A673 (cell line): ENCODE measurements at places on chromosomes 5 and 9. TPM values are rescaled to one million over a fixed set of nuclear protein-coding genes. Genes with fewer than 3 reads are reported as not detected.

DNA sequence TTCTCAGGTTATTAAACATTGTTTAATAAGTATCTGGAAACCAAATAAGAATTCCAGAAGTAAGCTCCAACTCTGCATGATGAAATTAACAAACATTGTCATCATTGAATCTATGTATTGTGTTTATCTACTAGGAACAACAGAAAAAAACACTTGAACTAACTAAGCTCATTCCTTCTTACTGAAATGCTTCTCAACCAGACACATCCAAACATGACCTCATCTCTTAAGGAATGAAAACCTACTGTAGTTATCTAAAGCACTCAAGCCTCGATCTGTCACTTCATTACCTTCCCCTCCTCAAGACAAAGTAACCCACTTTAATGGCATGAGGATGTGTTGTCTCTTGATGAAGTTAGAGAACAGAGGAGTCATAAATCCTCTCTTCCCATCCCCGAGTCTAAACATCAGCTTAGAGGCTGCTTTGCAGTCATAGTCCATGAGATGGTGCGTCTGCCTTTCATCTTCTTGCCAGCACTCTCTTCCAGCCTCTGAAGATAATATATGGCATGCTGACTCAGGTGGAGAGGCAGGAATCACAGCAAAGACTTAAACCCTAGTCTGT is 86.5 kb downstream of the CEMIP2 start:
- DNase-seq = peak; percentile 4

DNA sequence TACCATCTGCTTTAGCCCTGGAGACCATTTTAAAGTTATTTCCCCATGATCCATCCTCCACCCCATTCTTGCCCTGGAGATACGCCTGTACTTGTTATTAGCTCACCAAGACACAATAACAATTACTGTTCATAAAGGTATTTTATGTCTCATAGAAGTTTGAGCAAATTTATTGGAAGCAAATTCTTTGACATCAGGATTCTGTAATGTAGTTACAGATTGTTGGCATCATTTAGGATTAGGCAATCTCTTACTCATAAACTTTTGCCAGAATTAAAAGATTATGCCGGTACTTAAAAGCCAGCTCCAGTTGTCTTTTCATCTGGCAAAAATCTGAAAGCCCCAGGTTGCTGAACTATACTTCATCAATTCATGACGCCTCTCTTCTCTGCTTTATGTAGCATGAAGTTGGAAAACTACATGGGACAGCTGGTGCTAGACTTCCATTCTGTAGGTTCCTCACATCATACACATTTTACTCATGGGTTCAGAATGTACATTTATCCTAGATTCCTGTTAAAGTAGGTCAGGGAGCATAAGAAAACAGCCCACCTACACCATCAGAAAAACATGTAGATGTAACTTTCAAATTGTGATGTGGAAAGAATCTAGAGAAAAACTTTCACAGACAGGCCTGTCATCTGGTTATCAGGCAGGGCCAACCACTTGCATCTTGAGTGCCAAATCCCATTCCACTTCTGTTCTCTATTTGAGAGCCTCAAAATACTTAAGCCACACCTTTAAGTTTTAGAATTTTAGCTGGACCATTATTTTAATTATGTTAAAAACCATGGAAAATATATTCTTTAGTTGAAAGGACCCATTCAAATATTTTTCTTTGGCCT is 14.0 kb downstream of the ATP10B start:
- no peak for DNase-seq

DNA sequence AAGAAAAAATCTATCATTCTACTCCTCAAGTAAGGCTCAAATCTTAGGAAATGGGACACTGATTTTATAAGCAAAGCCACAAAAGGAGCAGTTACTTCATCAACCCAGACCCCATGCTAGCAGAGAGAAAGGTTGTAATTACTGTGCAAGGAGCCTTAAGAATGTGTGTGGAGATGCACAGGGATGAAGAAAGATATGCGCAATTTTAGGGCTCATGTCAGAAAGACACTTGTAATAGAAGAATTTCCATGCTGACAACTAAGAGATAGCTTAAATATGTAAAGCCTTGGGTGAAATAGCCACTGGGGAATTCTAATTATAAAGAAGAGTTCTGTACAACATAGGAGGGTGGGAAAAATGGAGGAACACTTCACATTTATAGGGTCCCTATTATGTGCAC is 141.8 kb downstream of the CRB2 start:
- DNase-seq = peak; percentile 4

- DNase-seq = no peak
Observed at GRCh38 chr9:20823051-20823450, 139.0 kb downstream of the FOCAD start.

GRCh38 chr5:80255811-80256712 is at the start of gene SERINC5:
TSS of gene SERINC5 (minus strand) at chr5:80256048. CDS start at chr5:80255922, 126 bp downstream.
- peak; percentile 88 for DNase-seq

DNA sequence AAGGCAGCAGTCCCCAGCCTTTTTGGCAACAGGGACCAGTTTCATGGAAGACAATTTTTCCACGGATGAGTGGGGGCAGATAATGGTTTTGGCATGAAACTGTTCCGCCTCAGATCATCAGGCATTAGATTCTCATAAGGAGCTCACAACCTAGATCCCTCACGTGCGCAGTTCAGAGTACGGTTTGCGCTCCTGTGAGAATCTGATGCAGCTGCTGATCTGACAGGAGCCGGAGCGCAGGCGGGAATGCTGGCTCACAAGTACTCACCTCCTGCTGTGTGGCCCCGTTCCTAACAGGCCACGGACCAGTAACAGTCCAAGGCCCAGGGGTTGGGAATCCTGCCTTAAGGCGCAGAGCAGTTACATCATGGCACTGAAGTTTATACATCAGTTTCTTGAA is 3.3 kb upstream of the BRD3 start:
- no peak for DNase-seq

DNA sequence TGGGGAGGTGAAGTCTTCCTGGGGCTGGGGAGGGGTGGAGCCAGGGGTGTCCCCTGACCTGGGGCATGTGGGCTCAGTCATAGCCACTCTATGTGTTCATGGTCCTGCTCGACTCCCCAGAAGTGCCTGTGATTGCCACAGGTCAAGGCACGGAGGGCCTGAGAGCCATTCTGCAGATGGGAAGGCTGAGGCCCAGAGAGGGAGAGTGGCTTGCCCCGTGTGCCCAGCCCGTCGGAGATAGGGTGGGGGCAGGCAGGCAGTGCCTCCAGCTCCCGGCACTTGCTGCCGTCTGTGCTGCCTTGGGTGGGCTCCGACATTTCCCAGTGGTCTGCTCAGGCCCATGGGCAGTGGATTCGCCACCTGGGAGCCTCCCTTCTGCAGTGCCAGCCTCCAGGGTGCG is 74.0 kb downstream of the RXRA start:
- no peak for DNase-seq

- peak; percentile 33 for DNase-seq
Observed at GRCh38 chr9:29297592-29297991, 1724.3 kb upstream of the C9orf72 start.

GRCh38 chr9:94805585-94805984 is 79.1 kb downstream of the AOPEP start:
- DNase-seq = peak; percentile 81

DNA sequence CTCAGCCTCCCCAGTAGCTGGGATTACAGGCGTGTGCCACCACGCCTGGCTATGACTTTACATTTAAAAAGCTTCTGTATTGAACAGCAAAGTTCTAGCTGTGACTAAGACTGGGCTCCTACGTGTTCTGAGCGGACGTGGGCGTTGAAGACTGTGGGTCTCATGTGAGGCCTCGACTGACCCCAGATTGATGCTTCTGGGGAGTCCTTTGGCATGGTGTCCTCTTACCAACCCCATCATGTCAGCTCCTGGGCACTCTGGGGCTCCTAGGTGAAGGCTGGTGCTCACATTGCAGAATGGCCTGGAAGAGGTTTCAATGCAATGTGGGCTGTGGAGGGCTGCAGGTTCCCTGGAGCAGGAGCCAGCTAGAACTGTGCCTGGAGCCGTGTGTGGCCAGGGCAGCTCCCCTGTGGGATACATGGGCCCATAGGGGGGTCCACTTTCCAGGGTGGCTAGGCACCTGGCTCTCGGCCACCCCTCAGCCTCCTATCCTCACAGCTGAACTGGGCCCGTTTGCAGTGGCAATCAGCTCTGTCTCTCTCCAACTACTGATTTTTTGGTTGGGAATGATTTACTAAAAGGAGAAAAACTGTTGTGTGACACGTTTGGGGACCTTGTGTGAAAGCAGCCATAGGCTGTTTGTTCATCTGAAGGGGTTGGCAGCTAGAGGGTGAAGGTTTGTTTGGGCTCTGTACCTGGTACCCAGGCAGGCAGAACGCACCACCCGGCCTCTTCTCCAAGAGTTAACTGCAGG is 29.7 kb downstream of the SLC25A25 start:
- DNase-seq = no peak

- peak; percentile 24 for DNase-seq
Observed at GRCh38 chr5:170503990-170504596, at the start of gene KCNIP1. TSS of gene KCNIP1 (plus strand) at chr5:170504020.

DNA sequence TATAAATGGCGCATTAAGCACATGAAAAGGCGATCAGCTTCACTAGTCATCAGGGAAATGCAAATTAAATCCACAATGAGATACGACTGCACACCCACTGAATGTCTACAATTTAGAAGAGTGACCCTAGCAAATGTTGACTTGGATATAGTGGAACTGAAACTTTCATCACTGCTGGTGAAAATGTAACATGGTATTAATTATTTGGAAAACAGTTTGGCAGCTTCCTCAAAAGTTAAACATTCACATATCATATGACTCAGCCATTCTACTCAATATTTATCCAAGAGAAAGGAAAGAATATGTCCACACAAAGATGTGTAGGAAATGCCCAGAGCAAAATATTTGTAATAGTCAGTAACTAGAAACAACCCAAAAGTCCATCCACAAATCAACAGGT is 146.5 kb downstream of the LPAR1 start:
- DNase-seq = peak; percentile 80

DNA sequence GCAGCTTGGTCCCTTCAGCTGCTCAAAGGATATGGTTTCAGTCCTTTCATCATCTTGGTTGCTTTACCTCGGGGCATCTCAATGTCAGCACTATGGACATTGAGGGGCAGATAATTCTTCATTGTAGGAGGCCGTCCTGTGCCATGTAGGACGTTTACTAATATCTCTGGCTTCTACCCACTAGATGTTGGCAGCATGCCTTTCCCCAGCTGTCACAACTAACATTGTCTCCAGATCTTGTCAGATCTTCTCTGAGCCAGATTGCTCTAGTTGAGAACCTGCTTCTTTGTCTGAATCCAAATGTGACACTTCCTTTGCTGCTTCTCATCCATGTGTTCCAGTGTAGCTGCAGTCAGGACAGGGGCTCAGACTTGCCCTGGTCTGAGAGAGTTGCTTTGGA is 10.3 kb downstream of the PTPA start:
- DNase-seq = peak; percentile 40

- DNase-seq = no peak
Observed at GRCh38 chr5:2147504-2148311, 265.0 kb upstream of the IRX4 start.

GRCh38 chr5:168740811-168741213 is 161.6 kb upstream of the PANK3 start:
- DNase-seq = no peak

GRCh38 chr9:74662674-74663073 is 165.5 kb downstream of the RORB start:
- no peak for DNase-seq

GRCh38 chr9:129580211-129580915 is 40.5 kb downstream of the C9orf50 start:
- DNase-seq = no peak

DNA sequence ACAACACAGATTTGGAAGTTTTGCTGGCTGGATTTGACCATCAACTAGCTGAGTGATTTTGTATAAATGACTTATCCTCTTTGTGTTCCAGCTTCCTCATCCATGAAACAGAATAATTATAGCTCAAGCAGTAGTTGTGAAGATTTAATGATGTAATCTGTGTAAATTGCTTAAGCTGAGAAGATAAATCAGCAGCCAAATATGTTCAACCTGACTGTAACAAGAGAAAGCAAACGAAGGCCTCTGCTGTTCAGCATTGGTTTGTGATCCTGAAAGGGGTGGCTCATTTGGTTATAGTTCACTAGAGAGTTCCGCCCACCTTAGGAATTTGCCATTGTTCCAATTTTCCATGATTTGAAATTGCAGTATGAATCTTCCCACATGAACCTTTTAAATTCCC is 75.7 kb upstream of the CCDC112 start:
- DNase-seq = peak; percentile 29

- DNase-seq = no peak
Observed at GRCh38 chr5:133353741-133354140, 258.6 kb downstream of the FSTL4 start.

Gene SH3TC2
- 1.3 and 2.5 TPM in 2 replicates for total RNA-seq

Gene OR5C1
- not detected in 2 replicates for total RNA-seq

Gene MLANA
- total RNA-seq = not detected in 2 replicates
